Activated CD8-positive, alpha-beta T cell treated with anti-CD3 and anti-CD28 coated beads, Interleukin-2, amount 10 ng/mL, durations not matched to agents 7 days and 5 days (primary cell): ENCODE measurements at places on chromosomes 7 and 10. TPM values are rescaled to one million over a fixed set of nuclear protein-coding genes. Genes with fewer than 3 reads are reported as not detected.

RGS10 gene
- 166 TPM for total RNA-seq

DNA sequence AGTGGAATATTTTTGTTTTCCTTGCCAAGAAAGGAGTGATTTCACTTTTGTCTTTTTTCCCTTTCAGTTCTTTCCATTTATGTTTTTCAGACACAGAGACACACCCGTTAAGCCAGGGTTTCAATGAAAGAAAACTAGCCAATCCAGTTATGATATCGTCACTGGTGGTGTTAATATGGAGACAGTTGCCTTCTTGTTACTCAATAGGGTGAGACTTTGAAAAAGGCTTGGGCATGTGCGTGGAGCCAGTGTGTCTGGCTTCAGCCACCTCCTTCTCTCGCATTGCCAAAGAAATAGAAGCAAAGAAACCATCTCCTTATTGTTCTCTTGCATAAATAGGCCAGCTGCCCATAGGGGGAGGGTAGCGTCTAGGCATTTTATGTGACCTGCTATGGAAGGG lies 84.1 kb upstream of the DLX6 start:
- H3K27me3 ChIP-seq: peaks cover 18% of the 10 kb centered on the region
- DNase-seq: no peak
- no peak overlapping the region for H3K27ac ChIP-seq
- H3K4me1 ChIP-seq: no peaks in the 10 kb centered on the region

DNA sequence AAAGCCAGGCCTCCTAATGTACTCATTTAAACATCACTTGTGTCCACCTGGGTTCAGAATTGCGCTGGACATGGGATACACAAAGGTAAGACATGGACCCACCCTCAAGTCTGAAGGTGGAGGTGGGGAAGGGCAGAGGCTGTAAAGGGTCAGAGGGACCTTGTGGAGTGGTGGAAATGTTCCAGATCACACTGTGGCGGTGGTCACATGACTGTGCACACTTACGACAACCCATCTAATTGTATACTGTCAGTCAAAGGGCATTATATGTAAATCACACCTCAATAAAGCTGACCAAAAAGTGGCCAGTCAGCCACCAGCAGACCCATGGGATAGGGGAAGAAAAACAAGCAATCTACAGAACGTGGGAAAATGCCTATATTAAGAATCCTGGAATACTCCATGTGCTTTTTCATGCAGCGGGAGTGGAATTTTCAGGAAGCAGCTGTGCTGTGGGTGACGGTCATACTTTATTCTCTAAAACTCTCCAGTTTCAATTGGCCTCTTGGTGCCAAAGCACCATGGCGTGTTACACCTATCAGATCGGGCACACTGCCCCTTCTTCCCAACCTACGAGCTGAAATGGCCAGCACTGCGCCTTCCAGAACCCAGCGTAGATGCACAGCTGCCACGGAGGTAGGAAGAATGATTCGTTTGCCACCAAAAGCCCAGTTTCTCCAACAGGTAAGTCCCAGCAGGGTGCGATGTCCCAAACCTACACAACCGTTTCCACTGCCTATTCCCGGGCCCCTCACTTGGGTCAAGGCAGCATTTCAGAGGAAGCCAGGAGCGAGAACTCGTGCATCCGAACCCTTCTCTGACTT lies 69.8 kb downstream of the PRKAG2 start:
- no peaks in the 10 kb centered on the region for H3K4me1 ChIP-seq
- no peaks in the 10 kb centered on the region for H3K27me3 ChIP-seq
- DNase-seq: no peak
- H3K27ac ChIP-seq: no peak overlapping the region

- H3K27ac ChIP-seq: no peak overlapping the region
- H3K27me3 ChIP-seq: no peaks in the 10 kb centered on the region
- H3K4me3 ChIP-seq: no peak overlapping the region
- H3K36me3 ChIP-seq: peaks cover 2% of the 10 kb centered on the region
Measured at GRCh38 chr7:98286701-98287485, 5.4 kb downstream of the BRI3 start.

IDI2 gene
- total RNA-seq: not detected

TDRD1 gene
- total RNA-seq: not detected
